ENCODE measurements at places on chromosomes 1 and 21.

GRCh38 chr1:53163291-53163768 is 20.9 kb upstream of the SLC1A7 start:
- DNase-seq = no peak

DNA sequence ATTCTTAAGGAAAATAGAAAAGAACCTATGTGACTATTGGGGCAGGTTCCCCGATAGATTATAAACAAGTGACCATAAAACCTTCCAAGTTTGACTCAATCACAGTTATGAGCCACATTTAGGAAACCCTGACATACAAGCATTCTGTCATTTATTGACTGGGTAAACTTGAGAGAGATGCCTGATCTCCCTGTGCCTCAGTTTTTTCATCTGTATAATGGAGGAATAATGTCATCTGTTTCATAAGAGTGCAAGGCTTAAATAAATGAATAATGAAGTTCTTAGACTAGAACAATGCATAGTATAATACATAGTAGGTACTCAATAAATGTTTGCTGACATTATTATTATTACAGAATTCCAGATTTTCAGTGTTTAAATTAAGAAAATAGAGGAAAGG is 18.9 kb upstream of the EEIG2 start:
- no peak for DNase-seq

- no peak for DNase-seq
Measured at GRCh38 chr1:99004861-99005442, at the start of gene PLPPR5. Gene PLPPR5, minus strand, starts transcription at chr1:99004861. Its CDS starts 190 bp downstream, at chr1:99004671.

GRCh38 chr1:34918977-34919561 is 10.4 kb downstream of the DLGAP3 start:
- no peak for DNase-seq

DNA sequence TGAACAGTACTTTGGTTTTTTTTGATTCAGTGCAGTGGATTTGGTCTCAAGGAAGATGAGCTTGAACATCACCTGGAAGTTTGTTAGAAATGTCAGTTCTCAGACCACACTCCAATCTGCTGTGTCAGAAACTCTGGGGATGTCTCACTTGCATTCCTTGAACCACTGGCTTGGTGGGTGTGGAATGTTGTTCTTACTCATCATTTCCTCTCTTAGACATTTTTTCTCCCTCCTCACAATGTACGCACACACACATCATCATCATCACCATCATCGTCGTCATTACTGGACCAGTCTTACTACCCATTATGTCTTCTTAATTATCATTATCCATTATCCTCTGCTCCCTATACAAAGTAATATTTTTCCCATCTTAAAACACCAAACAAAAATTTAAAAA is 91.9 kb upstream of the KCNK2 start:
- peak; percentile 91 for DNase-seq

DNA sequence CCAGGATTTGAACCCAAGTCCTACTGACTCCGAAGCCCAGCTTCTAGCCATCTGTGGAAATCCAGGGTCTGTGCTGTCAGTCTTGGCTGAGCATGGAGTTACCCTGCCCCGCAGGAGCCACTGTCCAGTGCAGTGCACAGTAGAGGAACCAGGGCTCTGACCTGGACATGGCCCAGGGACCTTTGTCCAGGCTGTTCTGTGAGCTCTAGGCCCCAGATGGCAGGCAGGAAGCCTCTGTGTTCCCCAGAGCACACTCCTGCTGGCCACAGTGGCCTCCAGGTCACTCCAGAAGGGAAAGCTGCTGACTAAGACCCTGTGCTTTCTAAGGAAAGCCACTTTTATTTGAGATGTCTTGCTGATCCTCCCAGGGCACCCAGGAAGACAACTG is 13.8 kb downstream of the S100A7A start:
- no peak for DNase-seq

- no peak for DNase-seq
Measured at GRCh38 chr1:221979444-221980032, 237.6 kb upstream of the DUSP10 start.

Measured in kidney tubule cell (primary cell).